Type B pancreatic cell (in vitro differentiated cells): ENCODE measurements at places on chromosomes 4 and X. TPM values are rescaled to one million over a fixed set of nuclear protein-coding genes. Genes with fewer than 3 reads are reported as not detected.
A peak's percentile ranks its signal among the peaks of the same experiment; 100 is the strongest.

- DNase-seq: no peak
- H3K4me1 ChIP-seq: no peaks in the 10 kb centered on the region
- no peaks in the 10 kb centered on the region for H3K27me3 ChIP-seq
- H3K4me3 ChIP-seq: no peak overlapping the region
- H3K27ac ChIP-seq: no peak overlapping the region
- peaks cover 21% of the 10 kb centered on the region for H3K36me3 ChIP-seq
These were observed 21.7 kb downstream of the LETM1 start for GRCh38 chr4:1834047-1834775.

GRCh38 chr4:145891958-145892357 is 46.7 kb downstream of the ZNF827 start:
- H3K4me1 ChIP-seq: peaks cover 21% of the 10 kb centered on the region
- no peak overlapping the region for H3K27ac ChIP-seq
- H3K36me3 ChIP-seq: peaks cover 30% of the 10 kb centered on the region
- H3K27me3 ChIP-seq: no peaks in the 10 kb centered on the region
- no peak for DNase-seq

- H3K4me3 ChIP-seq: no peak overlapping the region
- H3K36me3 ChIP-seq: peaks cover 5% of the 10 kb centered on the region
- no peaks in the 10 kb centered on the region for H3K27me3 ChIP-seq
- H3K4me1 ChIP-seq: peaks cover 9% of the 10 kb centered on the region
- H3K27ac ChIP-seq: no peak overlapping the region
- no peak for DNase-seq
These were observed 19.2 kb downstream of the PPP3CA start for GRCh38 chr4:101328063-101328602.

GRCh38 chr4:122733787-122734120 is 1.2 kb downstream of the BBS12 start:
- H3K4me3 ChIP-seq: peak overlapping the region; percentile 97
- no peaks in the 10 kb centered on the region for H3K27me3 ChIP-seq
- H3K4me1 ChIP-seq: peaks cover 13% of the 10 kb centered on the region
- H3K27ac ChIP-seq: peak overlapping the region; percentile 95

DNA sequence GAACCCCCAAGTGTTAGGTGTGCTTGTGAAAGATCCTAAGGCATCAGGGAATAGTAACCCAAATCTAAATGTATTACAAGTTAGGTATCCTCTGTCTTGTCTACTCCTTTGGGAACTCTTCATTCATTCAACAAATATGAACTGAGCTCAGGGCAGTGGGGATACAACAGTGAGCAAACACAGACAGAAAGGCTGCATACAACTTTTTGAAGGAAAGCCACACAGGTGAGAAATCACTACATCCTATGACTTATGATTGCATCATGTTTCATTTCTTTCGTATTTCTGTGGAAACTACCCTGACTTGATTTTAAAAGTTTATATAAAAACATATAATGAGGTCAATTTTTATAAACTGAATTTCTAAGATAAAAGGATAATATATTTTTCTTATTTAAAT is 43.2 kb downstream of the BCLAF3 start:
- no peak for DNase-seq
- no peak overlapping the region for H3K27ac ChIP-seq
- H3K4me1 ChIP-seq: no peaks in the 10 kb centered on the region
- H3K4me3 ChIP-seq: no peak overlapping the region

- no peak overlapping the region for H3K4me3 ChIP-seq
- H3K27ac ChIP-seq: no peak overlapping the region
- no peak for DNase-seq
- H3K4me1 ChIP-seq: peaks cover 7% of the 10 kb centered on the region
- peaks cover 3% of the 10 kb centered on the region for H3K27me3 ChIP-seq
- H3K36me3 ChIP-seq: no peaks in the 10 kb centered on the region
These were observed 132.7 kb upstream of the TTC29 start for GRCh38 chr4:147078362-147078761.

DNA sequence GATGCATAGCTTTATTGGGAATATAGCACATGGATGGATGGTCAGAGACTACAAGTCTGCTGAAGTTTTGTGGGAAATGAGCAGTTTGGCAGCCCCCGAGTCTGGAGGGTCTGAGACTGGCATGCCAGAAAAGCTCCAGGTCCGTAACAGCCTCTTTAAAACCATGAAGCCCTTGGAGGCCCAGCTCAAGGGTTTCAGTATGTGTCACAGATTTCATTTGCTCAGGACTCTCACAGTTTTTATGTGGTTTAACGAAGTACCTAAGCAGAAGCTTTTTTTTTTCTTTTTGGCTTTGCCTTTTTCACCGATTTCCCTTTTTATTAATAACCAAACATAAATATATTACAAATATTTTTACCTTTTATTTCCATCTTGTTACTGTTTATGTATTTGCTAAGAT is 30.6 kb upstream of the TMEM184C start:
- peaks cover 21% of the 10 kb centered on the region for H3K4me1 ChIP-seq
- no peak overlapping the region for H3K4me3 ChIP-seq
- no peaks in the 10 kb centered on the region for H3K36me3 ChIP-seq
- no peaks in the 10 kb centered on the region for H3K27me3 ChIP-seq

DNA sequence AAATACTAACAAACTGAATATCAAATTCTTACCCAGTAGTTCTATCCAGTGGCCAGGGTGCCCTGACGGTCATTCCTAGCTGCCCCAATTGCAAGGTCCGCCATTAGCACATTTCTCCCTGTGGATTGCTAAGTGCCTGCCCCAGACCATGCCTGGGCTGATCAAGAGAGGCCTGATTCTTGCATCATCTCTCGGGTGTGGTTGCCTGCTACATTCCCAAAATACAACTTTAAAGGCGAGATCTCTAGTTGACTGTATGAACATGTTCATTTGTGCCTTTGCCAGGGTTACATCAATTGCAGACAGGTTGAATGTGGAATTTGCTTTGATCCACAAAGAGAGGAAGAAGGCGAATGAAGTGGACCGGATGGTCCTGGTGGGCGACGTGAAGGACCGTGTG is 28.0 kb downstream of the PRPS2 start:
- H3K27ac ChIP-seq: peak overlapping the region; percentile 77
- H3K27me3 ChIP-seq: no peaks in the 10 kb centered on the region
- DNase-seq: no peak

GRCh38 chr4:128163177-128164117 is 102.3 kb downstream of the LARP1B start:
- no peaks in the 10 kb centered on the region for H3K4me1 ChIP-seq
- no peak overlapping the region for H3K4me3 ChIP-seq
- H3K27me3 ChIP-seq: no peaks in the 10 kb centered on the region
- DNase-seq: no peak

DNA sequence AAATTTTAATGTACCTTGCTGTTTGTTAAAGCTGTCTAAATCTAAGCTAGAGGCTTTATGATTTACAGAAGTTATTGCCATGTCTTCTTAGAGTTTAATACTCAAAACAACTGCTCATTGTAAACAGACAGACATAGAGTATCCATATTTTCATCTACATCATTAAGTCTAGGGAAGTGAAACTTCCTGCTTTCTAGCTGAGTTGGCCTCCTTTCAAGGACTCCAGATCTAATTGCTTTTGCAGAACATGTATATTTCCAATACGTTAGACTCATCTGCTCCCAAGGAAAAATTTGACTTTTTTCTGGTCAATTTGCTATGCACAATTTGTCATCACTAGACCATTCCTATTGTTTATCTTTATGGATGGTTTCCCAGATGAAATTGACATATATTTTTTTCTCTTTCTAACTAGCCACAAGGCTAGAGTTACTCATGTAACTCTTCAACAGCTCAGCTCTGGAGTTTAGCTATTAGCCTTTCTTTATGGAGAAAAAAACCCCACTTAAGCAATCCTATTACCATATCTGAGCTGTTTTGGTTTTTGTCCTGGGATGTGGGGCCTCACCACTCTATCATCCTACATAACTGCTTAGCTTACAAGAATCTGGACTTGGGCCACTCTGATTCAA is 122.9 kb downstream of the PPA2 start:
- no peaks in the 10 kb centered on the region for H3K27me3 ChIP-seq
- no peak overlapping the region for H3K27ac ChIP-seq
- H3K4me1 ChIP-seq: no peaks in the 10 kb centered on the region
- DNase-seq: no peak

Gene FOXR2
- not detected in 2 replicates for total RNA-seq

Gene NLRP2B
- total RNA-seq: not detected in 2 replicates

Gene NXF3
- total RNA-seq: 0.19 and 0.27 TPM in 2 replicates

Gene FRAS1
- 33.1 and 37.7 TPM in 2 replicates for total RNA-seq
